Neural crest cell (in vitro differentiated cells): ENCODE measurements at places on chromosomes 7 and 10. TPM values are rescaled to one million over a fixed set of nuclear protein-coding genes. Genes with fewer than 3 reads are reported as not detected.

GRCh38 chr10:75399461-75400162, 2.0 kb downstream of the ZNF503 start:
- peaks cover 42% of the 10 kb centered on the region for H3K4me1 ChIP-seq
- H3K36me3 ChIP-seq, result peaks cover 8% of the 10 kb centered on the region
- peak; percentile 66 for DNase-seq
- H3K27me3 ChIP-seq, result peaks cover 78% of the 10 kb centered on the region
- H3K27ac ChIP-seq, result no peak overlapping the region
- H3K4me3 ChIP-seq, result peak overlapping the region; percentile 97

DNA sequence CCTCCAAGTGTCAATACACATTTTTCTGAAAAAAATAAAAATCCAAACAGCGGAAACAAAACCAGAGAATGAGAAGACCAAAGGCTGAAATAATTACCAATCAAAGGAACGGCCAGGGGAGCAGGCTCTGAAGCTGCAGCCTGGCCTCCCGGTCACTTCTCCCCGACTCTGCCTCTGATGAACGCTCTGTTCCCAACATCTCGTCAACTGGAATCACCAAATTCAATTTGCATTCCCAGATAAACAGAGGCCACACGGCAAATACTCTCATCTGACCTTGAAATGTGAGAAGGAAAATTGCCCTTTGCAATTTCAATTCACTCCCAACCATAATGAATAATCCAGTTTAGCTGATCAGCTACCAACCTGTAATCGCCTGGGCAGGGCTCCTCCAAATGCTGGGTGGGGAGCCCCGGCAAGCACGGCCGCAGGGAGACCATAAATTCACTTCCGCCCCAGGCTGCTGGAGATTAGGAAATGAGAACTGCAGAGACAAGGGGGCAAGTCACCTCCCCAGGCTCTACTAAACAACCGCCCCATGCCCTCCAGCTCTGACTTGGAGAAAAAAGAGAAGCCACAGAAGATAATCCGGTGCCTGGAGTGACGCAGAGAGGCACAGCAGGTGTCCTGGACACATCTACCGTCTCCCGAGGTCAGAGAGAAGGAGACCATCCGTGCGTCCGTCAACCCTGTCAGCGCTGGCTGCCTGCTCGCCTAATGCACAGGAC, 153.2 kb downstream of the MAD1L1 start:
- H3K27ac ChIP-seq, result no peak overlapping the region
- no peaks in the 10 kb centered on the region for H3K27me3 ChIP-seq
- H3K4me3 ChIP-seq, result no peak overlapping the region
- no peaks in the 10 kb centered on the region for H3K36me3 ChIP-seq
- peaks cover 37% of the 10 kb centered on the region for H3K4me1 ChIP-seq

The NPC1L1 gene
- 0.12 and 0.18 TPM in 2 replicates for total RNA-seq

The SEMA3A gene
- total RNA-seq, result 21.7 and 24.7 TPM in 2 replicates

The CCDC172 gene
- total RNA-seq, result not detected in 2 replicates

The CALML5 gene
- total RNA-seq, result not detected in 2 replicates

The TRIM50 gene
- not detected in 2 replicates for total RNA-seq

The CLEC2L gene
- 0.39 and 0.65 TPM in 2 replicates for total RNA-seq
